T-cell (primary cell): ENCODE measurements at places on chromosomes 1 and 21. TPM values are rescaled to one million over a fixed set of nuclear protein-coding genes. Genes with fewer than 3 reads are reported as not detected.

Gene COL18A1
- total RNA-seq: 7.2 TPM

Gene SOX13
- total RNA-seq: 9.4 TPM

Gene PGLYRP3
- total RNA-seq: not detected

Gene LCE1D
- not detected for total RNA-seq

- DNase-seq: no peak
Measured at GRCh38 chr1:17314491-17314971, 6.5 kb downstream of the PADI4 start.

DNA sequence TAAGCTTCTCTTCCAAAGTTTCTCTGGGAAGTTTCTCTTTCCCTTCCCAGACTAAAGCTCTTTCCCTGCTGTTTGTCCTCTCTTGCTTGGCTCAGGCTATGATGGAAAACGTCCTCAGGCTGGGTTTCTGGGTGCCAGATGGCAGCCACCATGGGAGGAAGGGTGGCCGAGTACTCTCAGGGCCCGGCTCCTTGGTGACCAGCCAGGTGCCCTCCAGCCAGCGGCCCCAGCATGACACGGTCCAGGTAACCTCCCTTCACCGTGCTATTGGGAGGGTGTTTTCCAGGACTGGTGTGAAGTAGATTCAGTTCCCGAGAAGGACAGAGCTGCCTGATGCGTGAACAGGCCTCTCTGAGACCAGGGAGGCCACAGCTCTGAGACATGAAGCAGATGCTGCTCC lies 60.3 kb downstream of the KIF26B start:
- no peak for DNase-seq

DNA sequence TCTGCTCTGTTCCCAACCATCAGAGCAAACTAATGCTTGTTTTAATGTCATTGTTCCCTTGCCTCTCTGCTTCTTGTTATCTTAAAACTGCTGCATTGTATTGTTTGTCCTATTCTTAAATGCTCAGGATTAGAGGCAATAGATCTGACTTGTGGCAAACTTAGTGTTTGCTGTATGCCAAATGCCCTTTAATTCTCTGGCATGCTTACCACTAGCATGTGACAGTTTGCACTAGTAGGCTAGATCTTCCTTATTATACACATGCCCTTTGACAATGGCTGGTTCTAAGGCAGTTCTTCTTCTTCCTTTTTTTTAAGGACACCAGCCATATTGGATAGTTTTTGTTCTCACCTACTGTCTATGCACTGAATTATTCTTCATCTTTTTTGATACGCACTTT lies 30.1 kb downstream of the PALMD start:
- no peak for DNase-seq

DNA sequence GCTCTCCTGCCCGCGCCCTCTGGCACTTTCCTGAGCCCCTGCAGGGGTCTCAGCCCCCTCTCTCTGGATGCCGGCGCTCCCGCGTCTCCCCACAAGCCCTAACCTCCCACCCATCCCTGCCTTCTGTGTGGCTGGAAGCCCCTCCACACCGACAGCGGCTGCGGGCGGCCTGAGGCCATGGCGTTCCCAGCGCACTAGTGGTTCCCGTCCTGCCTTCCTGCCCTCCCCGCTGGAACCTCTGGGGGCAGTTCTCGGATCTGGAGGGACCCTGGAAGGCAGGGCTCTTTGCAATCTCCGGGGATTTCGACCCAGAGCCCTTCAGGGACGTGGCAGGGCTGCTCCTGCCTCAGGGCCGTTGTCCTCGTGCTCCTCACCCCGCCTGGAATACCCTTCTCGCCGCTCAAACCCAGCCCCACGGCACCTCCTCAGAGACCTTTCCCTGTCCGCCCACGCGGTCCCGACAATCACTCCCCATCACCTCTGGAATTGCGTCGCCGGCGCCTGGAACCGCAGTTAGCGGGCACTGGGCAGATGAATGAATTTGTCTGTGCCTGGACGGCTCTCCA lies 493 bp upstream of the ESPN start:
- DNase-seq: no peak
